ENCODE measurements at places on chromosomes 2 and 18. TPM values are rescaled to one million over a fixed set of nuclear protein-coding genes. Genes with fewer than 3 reads are reported as not detected.

CD8B2 gene
- total RNA-seq = 0.07 TPM

- no peak for DNase-seq
Measured at GRCh38 chr2:59180621-59181020, 939.5 kb upstream of the FANCL start.

DNA sequence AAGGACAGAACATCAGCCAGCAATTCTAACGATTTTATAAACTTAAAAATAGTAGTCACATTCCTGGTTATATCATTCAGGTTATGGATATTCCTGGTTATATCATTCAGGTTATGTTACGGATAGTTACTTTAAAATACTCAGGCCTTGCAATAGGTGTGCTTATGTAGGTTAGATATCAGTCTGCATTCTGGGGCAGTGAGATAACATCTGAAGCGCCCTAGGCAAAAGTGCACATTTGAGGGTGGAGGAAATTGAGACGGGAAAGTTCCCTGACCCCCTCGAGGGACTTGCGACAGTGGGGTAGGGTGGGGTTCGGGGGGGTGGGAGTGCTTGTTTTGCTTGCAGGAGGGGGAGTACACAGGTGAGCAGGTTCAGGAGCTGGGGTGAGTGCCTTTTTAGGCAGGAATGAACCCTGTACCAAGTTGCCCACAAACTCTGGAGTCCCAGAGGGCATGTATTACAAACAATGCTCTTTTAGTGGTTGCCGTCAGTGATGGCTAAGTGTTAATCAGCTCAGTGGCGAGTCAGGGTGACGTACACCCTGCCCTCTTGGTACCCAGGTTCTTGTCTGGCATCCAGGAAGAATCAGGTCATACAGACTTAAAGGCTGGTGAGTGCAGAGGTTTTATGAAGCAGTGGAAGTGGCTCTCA is 31.8 kb downstream of the CREG2 start:
- DNase-seq = no peak

GRCh38 chr18:35201256-35201931 is 39.4 kb upstream of the ZNF397 start:
- no peak for DNase-seq

GRCh38 chr2:7032371-7032770 is 115.2 kb downstream of the RNF144A start:
- no peak for DNase-seq

PCARE gene
- total RNA-seq = not detected

- DNase-seq = no peak
Measured at GRCh38 chr2:15735484-15736326, 144.0 kb downstream of the DDX1 start.

DNA sequence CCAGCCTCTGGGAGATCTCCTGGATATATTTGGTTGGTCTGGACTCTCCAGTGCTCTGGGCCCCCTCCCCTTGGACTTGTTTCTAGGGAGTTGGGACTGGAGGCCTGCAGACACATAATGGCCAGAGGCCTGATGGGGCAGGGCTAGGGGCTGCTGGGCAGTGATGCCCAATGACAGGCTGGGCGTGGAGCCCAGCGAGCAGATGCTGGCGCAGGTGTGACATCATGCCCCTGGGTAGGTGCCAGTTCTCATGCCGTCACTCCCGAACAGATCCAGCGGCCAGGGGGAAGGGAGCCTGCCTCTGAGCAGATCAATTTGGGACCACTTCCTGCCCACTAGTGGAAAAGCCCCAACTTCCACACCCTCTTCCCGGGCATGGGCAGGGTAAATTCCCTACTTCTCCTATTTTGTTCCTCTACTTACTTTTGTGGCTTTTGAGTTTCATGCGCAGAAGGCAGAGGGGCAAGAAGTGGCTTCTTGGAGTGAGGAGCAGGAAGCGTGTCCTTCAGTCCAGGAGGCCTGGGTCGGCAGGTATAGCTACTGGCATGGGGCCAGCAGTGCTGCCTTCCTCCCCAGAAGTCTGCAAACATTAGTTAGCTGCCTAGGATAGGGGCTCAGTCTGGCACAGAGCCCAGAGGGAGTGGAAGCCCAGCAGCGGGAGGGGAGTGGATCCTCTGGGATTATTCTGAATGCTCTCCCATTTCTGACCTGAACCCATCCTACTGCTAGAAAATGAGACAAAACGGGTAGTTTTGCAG is 6.1 kb downstream of the MPV17 start:
- no peak for DNase-seq

DAPL1 gene
- total RNA-seq = not detected

DNA sequence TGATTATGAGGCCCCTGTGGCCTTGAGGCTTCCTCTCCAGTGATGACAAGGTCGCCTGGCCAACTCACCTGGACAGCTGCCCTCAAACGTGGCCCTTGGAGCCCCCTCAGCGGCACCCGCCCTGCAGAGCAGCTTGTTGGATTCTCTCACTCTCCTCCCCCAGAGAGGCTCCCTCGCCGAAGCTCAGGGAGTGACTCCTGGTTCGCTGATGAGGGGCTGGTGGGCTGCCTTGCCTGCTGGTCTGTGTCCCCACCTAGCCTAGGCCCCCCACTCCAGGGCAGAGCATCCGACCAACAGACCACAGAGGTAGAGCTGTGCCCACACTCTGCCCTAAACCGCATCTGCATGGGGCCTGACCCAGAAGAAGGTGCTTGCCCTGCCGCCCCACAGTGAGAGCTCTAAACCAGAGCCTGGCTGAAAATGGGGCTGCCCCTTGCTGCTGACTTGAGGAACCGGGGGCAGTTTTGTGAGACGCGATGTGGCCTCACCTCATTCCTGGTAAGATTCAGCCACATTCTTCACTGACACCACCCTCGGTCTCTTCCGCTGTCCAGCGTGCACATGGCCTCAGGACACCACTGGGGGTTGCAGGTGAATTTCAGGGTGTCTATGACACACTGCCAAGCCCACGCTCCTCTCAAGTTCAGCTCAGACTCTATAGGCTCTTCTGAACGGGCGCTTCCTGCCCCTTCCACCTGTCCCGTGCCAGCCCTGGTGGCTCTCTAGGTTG is 131.6 kb downstream of the CABLES1 start:
- DNase-seq = no peak
